ENCODE measurements at places on chromosomes 13 and 19.

GRCh38 chr13:45335397-45336024 lies 5.5 kb downstream of the TPT1 start:
- DNase-seq: no peak

DNA sequence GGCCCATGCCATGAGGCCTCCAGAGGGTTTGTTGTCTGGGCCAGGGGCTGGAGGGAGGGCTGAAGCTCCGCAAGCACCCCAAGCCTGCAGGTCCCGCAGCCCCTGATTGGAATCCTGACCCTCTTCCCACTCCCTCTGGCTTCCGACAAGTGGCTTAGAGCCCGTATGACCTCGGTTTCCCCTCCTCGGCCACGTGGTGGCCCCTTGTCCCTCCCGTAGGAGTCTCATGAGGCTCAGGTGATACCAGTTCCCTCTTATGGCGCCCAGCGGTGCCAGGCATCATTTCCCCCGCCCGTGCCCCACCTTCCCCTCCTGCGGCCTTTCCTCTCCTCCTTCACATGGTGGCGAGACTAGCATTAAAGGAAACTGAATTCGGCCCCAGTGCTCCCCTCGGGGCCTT lies 6.1 kb downstream of the THOP1 start:
- no peak for DNase-seq

GRCh38 chr19:17966550-17967256 lies at the start of gene KCNN1:
Gene KCNN1 (plus strand): TSS chr19:17967107. CDS start chr19:17973889, 6,782 bp downstream.
- no peak for DNase-seq

GRCh38 chr19:46631481-46631880 lies 4.5 kb downstream of the GNG8 start:
- DNase-seq: no peak

DNA sequence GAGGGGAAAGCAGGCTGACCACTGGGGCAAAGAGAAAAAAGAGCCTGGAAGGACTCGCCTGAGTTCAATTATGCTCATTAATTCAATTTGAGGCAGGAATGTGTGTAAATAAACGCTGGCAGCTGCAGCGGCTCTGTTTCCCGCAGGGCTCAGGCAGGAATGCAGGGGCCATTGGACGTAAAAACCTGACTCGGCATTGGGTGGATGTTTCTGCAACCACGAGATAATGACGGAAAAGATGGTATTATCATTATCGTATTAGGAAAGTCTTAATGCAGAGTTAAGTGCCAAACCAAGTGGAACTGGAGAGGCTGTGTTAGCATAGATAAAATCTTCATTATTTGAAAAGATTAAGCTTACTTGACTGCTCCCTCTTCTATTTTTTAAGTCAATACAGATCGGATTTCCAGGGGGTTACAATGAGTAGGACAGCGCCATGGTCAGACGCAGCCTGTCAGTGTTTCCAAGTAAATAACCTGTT lies 169.8 kb downstream of the SHISA2 start:
- no peak for DNase-seq

- no peak for DNase-seq
Measured at GRCh38 chr19:8224394-8225145, 15.4 kb downstream of the CERS4 start.

DNA sequence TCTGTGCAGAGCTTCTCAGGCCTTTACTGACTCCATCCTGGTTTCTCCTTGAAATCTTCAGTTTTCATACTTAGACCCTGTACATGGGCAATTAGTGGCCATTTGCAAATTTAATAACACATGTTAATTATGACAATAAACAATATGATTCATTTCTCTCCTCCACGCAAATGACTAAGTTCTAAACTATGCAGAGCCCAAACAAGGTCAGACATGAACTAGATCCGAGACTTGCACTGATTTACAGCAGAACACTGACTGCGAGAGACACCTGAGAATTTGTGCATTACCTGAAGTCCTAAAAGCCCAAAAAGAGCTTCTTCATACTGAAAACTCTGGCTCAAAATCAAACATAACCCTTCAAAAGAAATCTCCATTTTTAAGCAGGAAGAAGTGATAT lies 521.8 kb downstream of the MYO16 start:
- DNase-seq: no peak

DNA sequence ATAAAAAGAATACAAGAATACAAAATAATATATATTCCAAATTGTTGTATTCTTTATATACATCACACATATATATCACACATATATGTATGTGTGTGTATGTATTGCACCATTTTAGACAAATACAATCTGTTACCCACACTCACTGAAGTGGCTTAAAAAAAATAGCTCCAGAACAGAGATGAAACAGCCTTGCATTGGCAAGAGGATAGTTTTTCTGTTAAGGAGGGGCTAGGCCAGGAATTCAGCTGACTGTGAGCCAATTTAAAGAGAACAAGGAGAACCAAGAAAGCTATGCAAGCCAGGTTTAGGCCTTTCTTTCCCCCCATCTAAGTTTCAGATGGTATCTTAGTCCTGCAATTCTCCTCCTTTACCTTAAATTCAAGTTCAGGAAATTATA lies 257.5 kb downstream of the MZT1 start:
- DNase-seq: no peak
